ENCODE measurements at places on chromosomes 5 and 9.

- no peak for DNase-seq
Measured at GRCh38 chr9:135766251-135766650, 64.3 kb downstream of the KCNT1 start.

DNA sequence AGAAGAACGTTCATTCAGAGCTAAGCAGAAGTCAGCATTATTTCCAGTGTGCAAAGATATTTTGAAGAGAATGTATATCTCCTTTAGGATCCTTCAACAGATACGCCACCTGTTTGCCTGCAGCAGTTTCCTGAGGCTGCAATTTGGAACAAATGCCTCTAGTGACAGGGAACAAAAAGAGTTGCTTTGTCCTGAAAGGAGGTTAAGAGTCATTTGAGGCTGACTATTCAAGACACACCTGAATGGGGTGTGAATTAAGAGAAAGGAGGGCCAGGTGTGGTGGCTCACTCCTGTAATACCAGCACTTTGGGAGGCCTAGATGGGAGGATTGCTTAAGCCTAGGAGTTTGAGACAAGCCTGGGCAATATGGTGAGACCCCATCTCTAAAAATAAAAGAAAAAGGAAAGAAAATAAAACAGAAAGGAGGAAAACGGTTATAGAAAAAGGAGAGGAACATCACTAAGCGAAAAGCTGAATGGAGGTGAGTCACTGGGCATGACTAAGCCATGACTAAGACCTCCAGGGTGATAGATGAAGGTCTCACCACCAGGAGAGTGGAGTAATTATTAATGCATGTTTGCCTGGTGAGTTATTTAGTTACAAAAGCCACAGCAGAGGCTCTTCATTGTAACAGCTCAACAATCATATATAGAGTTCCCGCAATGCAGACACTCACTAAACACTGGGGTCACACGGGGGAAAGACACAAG, 255.2 kb upstream of the TNC start:
- no peak for DNase-seq

DNA sequence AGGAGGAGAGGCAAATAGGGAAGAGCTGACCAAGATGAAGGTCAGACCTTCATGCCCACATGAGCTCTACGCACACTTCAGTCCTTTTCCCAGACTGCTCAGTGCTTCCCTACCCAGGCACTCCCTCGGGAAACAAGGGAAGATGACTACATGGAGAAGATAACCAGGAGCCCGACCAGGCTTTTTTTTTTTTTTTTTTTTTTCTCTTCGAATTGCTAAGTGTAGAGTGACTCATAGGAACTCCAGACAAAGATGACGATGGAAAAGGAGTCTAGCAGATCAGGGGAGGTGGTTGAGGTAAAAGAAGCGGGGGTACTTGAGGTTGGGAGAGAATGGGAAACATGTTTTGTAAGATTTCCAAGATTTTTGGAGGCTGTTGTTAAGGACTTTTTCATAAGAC, 526.1 kb downstream of the BNC2 start:
- no peak for DNase-seq

- no peak for DNase-seq
Measured at GRCh38 chr5:155148694-155149093, 135.1 kb downstream of the KIF4B start.

DNA sequence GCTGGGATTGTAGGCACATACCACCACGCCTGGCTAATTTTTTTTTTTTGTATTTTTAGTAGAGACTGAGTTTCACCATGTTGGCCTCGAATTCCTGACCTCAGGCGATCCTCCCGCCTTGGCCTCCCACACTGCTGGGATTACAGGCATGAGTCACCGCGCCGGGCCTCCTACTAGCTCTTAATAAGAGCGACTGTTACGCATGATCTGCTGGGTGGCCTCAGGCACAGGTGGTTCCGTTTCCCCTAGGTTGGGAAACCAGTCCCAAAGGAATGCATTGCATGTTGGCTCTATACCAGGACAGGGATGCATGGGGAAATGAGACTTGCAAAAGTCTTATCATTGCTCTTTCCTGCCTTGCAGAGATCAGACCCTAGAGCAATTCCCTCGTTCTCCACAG, 184.7 kb upstream of the PPP1R26 start:
- DNase-seq = no peak

DNA sequence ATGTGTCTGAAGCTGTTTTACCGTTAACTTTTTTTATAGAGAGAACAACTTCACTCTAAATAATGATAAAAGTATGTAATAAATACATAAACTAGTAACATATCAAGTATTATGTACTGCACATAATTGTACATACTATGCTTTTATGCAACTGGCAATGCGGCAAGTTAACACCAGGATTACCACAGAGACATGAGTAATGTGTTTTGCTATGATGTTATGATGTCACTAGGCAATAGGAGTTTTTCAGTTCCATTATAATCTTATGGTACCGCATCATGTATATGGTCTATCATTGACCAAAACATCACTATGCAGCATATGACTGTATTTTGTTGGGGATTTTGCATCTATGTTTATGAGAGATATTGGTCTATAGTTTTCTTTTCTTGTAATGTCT, 326.4 kb upstream of the TARS1 start:
- DNase-seq = no peak

- peak; percentile 51 for DNase-seq
Measured at GRCh38 chr9:20321423-20322082, 300.7 kb downstream of the MLLT3 start.

GRCh38 chr5:56080375-56081052, 85.8 kb upstream of the IL6ST start:
- no peak for DNase-seq

GRCh38 chr9:101409079-101409477, 10.4 kb downstream of the ZNF189 start:
- no peak for DNase-seq

DNA sequence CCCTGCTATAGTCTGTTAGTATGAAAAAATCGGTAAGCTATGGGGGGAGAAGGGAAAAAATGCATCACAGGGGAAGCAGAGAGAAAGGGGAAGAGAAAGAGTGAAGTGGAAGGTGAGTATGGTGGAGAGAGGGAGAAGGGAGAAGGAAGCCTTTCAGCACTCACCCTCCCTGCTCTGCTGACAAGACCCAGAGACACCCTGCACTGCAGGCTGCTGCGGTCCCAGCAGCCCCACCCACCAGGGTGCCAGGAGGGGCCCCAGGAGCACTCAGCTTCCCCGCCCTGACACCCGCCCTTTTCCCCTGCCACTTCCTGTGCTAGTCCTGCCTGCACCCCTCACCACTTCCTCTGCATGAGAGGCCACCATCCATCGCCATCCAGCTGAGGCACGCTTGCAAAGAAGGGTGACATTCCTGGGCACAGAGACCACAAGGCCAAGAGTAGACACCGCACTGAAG, 12.7 kb downstream of the STK10 start:
- peak; percentile 91 for DNase-seq

DNA sequence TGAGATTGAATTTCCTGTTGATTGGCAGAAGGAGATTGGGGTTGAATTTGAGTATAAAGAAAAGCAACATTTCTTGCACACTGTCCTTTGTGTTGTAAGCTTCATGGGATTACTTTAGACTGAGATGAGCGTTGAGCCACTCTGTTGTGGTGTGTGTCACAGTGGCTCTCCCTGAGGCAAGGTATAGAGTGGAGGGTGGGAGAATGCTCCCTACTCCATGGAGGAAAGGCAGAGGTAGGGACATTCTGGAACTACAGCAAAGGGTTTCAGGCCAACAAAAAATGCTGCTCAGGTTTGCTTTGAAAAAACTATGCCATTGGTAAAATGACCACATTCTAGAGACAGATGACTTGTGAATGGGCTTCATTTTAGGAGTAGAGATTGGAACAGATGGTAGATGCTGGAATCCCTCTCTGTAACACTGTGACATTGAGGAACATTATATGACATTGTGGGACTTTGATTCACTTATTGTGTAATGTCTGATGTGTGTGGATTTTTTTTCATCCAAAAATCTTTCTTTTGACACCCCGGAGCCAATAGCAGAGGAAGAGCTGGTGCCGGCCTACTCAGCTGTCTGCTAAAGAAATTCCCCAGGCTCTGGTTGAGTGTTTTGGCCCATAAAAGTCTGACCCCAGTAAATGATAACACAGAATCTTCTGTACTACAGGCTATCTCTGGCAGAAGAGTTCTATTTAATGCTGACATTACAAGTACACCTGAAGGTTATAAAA, 6.2 kb upstream of the CEP120 start:
- DNase-seq = no peak

GRCh38 chr9:83384214-83384613, 154.0 kb downstream of the FRMD3 start:
- no peak for DNase-seq

- DNase-seq = no peak
Measured at GRCh38 chr9:13480693-13481092, 201.2 kb upstream of the MPDZ start.

GRCh38 chr9:38107405-38107804, 38.4 kb upstream of the SHB start:
- DNase-seq = no peak
